Astrocyte of the spinal cord (primary cell): ENCODE measurements at places on chromosomes 7 and 10.

DNA sequence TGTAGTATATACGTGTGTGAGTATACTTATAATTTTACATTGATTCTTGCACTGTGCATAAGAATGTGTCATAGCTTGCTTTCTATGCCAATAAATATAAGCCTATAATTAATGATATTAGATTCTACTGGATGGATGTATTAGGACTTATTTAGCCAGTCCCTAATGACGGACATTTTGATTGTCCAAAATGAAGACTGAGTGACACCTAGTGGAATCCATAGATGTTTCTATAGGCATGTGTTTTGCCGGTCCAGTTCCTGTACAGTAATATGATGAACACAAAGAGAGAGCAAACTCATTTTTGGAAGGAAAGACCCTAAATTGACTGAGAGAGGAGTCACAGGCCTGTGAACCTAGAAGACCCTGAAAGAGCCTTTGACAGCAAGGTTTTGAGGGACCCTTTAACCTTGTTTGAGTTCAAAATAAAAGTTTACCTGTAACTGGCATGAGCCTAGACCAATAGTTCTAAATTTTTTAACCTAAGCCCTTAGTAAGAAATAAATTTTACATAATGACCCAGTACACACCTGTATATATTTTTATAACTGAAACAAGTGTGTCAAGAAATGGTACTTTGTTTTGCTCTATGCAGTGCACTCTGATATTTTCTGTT lies 42.4 kb upstream of the AGBL3 start:
- peak; percentile 47 for DNase-seq

DNA sequence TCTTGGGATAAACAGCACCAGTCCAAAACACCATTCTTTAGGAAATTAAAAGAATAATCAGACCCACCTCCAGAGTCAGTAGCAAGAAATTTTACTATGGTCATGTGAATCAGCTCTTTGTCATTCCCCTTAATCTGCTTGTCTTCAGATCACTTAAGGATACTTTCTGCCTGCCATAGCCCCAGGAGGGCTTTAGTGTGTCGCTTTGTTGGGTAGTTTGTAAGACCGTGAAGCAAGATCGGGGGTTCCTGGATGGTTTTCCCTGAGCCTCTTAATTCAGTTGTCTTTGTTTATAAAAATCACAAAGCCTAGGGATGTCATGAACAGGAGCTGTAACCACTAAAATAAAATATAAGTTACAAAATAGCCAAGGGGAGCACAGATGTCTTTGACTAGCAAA lies 223.6 kb downstream of the RELN start:
- DNase-seq, result no peak

GRCh38 chr10:5654218-5654755 lies 12.1 kb downstream of the ASB13 start:
- DNase-seq, result no peak

DNA sequence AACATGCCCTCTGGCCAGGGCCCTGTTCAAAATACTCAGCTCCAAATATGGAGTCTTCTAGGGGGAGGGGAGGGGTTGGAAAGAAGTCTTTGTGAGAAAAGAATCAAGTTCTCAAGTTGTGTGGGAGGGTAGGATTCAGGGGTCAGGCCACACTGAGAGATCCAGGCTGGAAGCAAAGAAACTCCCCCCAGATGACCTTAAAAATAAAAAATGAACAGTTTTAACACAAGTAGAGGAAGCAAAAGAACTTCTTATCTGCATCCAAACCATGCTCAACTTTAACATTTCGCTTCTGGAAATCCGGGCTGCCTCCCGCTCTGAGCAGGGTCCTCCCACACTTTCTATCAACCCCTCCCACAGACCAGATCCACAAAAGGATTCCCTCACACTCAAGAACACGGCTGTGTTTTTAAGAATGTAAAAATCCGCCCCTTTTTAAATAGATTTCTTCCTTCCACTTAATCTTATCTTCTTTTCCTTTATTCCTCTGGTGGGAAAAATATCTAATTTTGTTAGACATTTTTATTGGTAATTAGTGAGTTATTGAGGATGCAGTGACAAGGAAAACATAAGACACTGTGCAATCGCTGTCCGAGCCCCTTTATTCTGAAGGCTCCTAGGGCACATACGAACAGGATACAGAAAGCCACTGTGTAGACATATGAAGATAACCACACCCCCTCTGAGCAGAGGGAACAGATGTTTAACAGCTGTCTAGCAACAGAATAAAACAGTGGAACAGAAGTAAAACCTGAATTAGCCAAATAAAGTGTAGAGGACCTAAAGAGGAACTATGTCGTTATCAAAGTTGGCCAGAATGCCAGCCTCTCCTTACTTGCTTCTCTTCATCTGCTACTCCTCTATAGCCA lies 43.8 kb downstream of the CYTH3 start:
- DNase-seq, result peak; percentile 41

GRCh38 chr7:82056282-82056681 lies 286.4 kb upstream of the HGF start:
- no peak for DNase-seq

GRCh38 chr7:121744877-121745276 lies 128.1 kb upstream of the PTPRZ1 start:
- no peak for DNase-seq

DNA sequence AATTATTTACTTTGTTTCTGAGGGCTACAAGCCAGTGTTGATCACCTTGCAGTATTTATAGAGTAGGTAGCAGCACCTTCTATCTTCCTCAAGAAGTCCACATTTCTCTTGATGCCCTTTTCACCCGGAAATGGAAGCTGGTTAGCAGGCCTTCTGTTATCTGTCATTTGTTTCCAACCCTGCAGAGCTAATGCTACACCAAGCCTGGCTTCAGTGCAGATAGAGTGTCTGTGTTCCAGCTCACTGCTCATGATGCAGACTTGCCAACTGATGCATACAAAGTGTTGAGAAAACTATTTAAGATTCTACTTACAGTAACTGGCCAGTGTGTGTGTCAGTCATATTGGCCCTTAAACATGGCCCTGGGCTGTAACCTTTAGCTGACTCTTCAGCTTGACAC lies 301.0 kb downstream of the LHFPL3 start:
- DNase-seq, result no peak

GRCh38 chr7:143519411-143520131 lies 41.9 kb downstream of the TAS2R41 start:
- DNase-seq, result peak; percentile 91

- no peak for DNase-seq
Measured at GRCh38 chr7:12737373-12737772, 49.9 kb downstream of the ARL4A start.

DNA sequence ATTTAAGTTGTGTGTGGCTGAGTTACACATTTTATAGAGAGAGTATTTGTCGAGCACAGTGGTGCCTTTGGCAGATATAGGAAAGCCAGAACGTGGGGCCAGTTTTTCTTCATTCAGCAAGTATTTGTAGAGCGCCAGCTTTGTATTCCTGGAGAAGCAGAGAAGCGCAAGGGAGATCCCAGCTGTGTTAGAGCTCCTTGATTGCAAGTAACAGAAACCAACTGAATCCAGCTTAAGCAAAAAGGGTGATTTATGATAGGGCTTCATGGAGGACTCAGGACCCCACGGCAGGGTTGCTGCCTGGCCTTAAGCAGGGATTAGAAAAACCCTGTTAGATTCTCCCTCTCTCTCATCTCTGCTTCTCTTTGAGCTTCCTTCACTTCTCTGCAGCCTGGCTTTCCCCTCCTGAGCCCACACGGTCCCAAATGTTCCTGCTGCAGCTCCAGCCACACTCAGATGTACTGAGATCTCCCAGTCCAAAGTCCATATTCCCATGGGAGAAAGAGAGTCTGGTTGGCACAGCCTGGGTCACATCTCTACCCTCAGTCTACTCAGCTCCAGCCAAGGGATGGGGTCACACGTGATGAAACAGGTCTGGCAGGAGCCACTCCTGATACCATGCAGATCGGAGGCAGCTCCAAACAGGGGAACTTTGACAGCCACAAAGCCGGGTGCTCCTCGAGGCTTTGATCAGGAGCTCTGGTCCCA lies 16.7 kb downstream of the UBTD1 start:
- DNase-seq, result no peak

- DNase-seq, result no peak
Measured at GRCh38 chr10:96369890-96370583, 11.2 kb upstream of the OPALIN start.

DNA sequence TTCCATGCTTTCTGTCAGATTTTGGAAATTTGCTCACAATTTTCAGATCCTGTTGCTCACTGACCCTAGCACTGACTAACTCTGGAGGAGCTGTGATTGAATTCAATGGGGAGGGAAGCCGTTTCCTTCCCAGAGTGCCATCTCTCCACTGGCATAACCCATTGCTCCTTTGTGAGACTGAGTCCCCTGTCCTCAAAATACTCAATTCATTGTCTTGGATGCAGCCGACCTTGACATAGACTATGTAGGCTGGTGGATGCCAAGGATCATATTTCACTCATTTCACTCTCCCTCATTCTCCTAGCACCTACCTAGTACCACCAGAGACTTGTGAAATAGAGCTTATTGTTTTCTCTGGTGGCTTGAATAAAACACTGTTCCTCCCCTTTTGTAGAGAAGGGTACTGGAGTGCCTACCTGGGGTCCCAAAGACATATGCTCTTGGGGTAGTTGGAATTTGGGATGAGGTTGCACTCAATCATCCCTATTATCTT lies 511.3 kb upstream of the ZMIZ1 start:
- DNase-seq, result no peak

DNA sequence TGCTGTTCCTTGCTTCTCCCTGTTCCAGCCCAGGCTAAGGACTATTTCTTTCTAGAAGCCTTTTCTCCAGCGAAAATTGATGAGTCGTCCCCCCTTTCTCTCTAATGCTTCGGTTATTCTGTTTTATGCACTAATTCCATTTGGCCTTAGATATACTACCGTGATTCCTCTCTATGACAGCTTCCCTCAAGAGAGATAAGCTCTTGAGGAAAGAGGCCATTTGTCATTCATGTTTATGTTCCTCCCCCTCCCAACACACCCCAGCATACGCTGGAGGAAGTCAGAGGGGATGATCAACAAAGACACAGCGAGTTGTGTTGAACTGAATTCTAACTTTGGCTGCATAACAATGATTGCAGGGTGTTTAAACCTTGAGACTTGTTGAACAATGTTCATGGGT lies 198.8 kb downstream of the BMPER start:
- no peak for DNase-seq

DNA sequence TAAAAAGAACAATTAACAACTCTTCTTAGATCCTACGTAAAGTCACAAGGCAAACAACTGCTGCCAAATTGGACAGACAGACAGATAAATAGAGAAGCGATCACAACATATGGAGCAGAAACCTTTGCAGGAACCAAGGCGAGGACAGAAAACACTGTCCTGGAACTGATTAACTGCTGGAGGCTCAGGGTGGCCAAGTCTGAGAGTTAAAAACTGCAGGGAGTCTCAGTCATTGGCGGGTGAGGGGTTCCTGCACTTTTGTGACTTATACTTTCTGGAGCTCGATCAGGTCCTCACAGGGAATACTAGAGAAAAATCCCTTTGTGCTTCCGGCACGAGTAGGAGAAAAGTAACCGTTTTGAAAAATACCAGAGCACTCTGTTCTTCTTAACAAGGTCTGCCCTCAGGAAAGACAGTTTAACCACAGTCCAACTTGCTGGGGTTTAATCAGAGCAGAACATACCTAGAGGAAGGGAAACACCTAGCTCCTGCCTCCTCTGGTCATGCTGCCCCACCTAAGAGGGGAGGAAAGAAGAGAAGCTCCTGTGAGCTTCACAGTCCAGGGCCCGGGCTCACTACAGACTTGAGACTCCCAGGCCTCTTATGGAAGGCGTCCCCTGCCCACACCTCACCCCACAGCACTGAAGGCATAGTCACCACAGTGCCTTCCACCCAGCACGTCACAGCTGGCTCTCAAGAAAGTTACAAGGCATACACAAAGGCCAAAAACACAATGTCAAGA lies 74.9 kb downstream of the LARP4B start:
- DNase-seq, result peak; percentile 14

- DNase-seq, result no peak
Measured at GRCh38 chr7:135710417-135711138, 17.4 kb downstream of the SLC13A4 start.

GRCh38 chr7:83359108-83359507 lies 196.4 kb upstream of the PCLO start:
- DNase-seq, result no peak

DNA sequence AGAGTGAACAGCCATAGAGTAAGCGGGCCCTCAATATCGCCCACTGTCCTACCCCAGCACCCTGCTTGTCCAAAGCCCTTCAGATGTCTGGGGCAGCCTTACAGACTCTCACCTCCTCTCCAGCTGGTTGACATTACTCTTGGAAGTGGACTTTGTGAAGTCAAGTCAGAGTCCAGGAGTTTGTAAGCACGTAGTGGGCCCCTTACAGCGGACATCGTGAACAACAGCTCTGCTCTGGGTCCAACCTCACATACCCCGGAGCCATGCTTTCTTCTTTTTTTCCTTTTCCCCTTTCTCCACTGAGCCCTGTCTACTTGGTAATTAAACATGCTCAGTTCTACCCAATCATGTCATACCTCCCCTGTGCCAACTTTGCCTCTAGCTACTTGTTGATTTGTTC lies 17.5 kb downstream of the HNRNPF start:
- DNase-seq, result no peak

- DNase-seq, result no peak
Measured at GRCh38 chr10:110772454-110773025, 99.2 kb upstream of the PDCD4 start.

- DNase-seq, result peak; percentile 52
Measured at GRCh38 chr10:5413012-5413938, 918 bp downstream of the NET1 start.
